ENCODE measurements at places on chromosomes 1 and 21.

DNA sequence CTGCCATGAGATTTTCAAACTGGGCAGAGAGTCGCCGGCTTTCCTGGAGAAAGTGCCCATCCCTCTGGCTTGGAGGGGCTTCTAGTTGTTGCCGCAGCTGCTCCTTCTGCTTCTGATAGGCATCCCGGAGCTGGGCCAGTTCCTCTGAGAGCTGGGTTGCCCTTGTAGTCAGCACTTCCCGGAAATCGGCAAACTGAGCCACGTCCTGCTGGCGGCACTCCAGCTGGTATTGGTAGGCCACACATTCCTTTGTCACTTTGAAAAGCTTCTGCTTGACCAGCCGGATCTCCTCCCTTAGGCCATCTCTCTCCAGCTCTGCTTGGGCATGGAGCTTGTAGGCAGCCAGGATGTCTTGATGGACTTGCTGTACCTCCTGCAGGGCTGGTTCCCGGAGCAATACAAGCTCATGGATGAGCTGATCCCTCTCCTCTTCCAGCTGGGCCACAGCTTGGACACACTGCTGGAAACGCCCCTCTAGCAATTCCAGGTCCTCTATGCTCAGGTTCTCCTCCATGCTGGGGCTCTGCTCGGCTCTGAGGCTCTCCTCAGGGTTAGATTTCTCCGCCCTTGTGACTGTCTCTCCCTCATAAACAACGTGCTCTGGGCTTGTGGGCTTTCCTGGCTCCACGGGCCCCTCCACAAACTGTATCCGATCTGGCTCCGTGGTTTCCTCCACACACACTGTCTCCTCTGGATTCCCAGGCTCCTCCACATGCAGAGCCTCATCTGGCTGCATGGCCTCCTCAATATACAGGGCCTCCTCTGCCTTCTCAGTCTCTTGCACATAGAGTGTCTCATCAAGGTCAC lies 7.3 kb downstream of the SYNC start:
- no peak for DNase-seq

DNA sequence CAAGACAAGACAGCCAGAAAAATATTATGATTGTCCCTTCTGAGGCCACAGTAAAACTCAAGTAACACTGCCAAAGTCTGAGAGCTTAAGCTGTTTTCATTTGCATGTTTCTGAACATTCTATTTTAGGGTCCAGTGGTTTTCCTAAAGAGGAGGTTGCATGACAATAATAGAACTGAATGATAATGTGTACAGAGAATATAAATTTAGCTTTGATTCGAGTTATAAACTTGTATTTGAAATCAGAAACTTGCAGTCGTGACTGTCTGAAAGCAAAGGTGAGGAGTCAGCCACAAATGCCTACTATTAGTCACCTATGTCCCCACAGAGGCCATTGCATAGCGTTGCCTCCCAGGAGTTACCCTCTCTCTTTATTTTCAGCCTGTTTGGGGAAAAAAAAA lies 363.1 kb upstream of the ADGRL2 start:
- DNase-seq = no peak

DNA sequence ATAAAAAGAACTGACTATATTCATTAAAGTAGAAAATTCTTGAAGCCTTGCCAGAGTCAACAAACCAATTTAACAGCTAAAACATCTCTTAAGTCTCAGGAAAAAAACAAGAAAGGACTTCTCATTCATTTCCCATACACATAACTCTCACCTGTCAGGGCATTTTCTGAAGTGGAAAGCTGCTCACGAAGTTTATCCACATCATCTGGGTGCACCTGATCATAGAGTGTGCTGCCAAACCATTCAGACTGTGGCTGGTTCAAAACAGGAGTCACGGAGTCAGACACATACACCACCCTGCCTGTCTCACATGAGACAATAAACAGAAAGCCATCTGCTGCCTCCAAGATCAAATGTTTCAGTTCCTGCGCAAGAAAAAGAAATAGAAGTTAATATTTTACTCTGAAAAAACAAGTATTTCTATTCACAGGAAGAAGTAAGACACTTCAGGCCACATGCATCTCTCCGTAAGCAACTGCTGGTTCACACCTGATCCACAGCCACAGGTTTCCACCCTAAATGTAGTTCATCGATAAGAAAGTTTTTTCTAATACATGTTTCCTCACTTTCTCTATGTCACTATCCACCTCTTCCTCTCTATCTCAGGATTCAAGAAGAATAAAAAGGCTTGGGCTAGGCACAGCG lies 28.2 kb upstream of the CTSK start:
- DNase-seq = no peak

- no peak for DNase-seq
Observed at GRCh38 chr1:97805093-97805492, 115.7 kb downstream of the DPYD start.

DNA sequence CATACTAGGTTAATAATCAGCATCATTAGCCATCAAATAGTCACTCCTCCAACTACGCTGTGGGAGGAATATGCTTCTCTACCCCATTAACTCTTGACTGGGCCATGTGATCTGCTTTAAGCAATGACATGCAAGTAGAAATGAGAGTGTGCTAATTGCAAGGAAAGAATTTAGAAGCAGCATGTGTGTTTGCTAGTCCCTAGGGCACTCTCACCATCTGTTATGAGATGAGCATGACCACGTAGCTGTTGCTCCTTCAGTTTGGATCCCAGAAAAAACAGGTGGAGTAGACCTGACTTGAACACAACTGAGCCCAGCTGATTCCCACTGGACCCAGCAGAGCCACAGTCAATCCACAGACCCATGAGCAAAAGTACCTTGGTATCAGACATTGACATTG lies 19.7 kb upstream of the RGS7 start:
- no peak for DNase-seq

- no peak for DNase-seq
Observed at GRCh38 chr1:154179946-154180687, 11.8 kb downstream of the TPM3 start.

GRCh38 chr1:8015036-8015808 lies 10.9 kb downstream of the ERRFI1 start:
- peak; percentile 11 for DNase-seq

GRCh38 chr1:40951943-40952743 lies 27.4 kb upstream of the CTPS1 start:
- DNase-seq = peak; percentile 60

DNA sequence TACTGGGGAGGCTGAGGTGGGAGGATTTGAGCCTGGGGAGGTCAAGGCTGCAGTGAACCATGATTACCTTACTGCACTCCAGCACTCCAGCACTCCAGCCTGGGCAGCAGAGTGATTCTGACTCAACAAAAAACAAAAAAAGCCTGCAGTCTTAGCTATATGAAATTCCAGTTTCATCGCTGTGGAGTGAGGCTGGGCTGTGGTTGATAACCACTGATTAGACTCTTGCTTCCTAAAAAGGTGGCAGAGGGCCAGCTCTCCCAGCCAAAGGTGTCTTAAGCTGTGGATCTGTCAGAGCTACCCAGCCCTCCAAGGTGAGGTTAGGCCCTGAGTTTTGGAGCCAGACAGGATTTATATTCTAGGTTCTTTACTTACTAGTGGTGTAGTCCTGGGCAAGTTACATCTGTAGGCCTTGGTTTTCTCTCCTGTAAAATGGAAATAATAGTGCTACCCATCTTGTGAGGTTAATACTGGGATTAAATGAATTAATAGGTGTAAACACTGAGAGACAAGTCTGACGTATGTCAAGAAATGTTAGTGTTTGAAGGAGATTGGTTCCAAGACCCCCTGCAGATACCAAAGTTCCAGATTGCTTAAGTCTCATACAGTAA lies 35.9 kb downstream of the TMCC2 start:
- no peak for DNase-seq

DNA sequence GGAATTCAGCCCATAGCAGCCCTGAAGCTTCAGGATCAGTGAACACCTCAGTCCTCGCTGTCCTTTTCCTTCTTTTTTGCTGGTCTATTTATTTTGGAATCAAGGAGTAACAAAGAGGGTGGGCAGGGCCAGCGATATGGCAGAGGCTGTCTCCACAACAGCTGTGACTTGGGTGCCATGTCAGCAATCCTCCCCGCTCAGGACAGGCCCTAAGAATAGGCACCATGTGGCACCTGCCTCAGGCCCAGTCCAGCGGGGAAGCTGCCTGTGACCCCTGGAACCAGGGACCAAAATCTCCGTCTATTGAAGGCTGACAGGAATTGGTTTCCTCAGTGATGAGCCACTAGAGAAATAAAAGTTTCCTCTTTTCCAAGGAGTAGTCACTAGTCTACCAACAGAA lies 58.6 kb upstream of the TNR start:
- DNase-seq = no peak

DNA sequence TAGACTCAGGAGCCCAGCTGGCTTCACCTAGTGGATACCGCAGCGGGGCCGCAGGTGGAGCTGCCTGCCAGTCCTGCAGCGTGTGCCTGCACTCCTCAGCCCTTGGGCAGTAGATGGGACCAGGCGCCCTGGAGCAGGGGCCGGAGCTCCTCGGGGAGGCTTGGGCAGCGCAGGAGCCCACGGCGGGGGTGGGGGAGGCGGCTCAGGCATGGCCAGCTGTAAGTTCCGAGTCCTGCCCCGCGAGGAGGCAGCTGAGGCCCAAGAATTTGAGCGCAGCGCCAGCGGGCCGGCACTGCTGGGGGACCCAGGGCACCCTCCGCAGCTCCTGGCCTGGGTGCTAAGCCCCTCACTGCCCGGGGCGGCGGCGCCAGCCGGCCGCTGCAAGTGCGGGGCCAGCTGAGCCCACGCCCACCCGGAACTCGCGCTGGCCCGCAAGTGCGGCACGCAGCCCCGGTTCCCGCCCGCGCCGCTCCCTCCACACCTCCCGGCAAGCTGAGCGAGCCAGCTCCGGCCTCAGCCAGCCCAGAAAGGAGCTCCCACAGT lies 30.9 kb downstream of the UTP25 start:
- no peak for DNase-seq

- no peak for DNase-seq
Observed at GRCh38 chr21:41763398-41763931, 3.4 kb downstream of the RIPK4 start.

DNA sequence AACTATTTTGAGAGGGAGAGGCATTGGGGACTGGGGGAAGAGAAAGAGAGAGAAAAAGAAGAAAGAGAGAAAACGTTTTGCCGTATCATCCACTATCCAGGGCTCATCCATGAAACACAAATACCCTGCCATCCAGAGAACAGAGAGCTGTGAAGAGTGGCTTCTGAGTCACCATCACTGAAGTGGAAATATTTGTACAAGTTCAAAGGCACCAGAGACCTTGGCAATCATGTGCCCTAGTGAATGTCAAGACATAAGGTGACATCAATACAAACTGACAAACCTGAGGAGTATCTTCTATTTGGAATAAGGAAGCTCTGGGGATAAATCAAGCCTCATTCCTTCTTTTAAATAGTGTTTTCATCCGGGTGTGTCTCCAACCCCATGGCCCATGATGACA lies 197.2 kb upstream of the PROX1 start:
- no peak for DNase-seq

- DNase-seq = no peak
Observed at GRCh38 chr1:207824691-207825408, 73.0 kb downstream of the CD46 start.

DNA sequence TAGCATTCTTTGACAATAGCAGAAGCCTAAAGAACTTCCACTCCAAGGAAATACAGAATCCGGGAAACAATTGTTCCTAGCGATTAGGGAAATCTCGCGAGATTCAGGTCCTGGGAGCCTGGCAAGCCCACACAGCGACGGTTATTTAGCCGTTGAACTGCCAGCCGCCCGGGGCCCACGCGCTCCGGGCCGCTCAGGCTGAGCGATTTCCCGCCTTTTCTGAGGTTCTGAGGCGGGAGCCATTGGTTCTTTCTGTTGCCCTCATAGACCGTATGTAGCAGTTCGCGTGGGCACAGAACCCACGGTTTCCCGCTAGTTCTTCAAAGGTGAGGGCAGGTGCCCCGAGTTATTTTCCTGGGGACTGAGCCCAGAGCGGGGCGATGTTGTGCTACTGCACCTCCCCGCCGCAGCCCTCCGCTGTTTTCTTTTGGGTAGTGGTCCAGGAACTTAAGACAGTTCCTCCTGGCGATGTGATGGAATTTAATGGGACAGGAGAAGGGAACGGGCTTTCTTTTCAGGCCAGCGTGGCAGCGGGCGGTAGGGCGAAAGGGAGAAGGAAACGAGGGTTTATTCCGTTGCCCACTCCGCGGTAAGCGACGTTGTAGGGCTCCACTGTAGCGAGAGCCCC lies at the start of gene SYCP1:
Gene SYCP1, plus strand, starts transcription at position 171 of the 628 bp plus-strand sequence. CDS start 602 bp downstream, outside the sequence.
- DNase-seq = no peak

- DNase-seq = no peak
Observed at GRCh38 chr1:228373004-228373680, 33.5 kb downstream of the TRIM11 start.

DNA sequence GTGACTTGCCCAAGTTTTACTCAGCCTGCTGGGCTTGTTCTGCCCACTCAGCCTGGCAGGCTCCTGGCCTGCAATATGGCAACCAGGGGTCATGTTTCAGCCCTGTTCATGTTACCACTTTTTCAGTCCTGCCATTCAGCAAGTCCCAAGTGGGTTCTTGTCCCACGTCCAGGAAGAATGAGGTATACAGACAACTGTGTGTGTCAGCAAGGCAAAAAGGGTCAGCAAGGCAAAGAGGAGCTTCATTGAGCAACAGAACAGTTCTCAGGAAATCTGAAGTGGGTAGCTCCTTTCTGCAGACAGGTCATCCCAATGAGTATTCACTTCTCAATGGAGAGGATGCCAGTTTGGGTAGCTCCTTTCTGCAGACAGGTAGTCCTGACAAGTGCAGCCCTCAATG lies 1233.3 kb upstream of the B3GALT2 start:
- no peak for DNase-seq

- no peak for DNase-seq
Observed at GRCh38 chr1:3799976-3800685, 3.8 kb upstream of the LRRC47 start.

DNA sequence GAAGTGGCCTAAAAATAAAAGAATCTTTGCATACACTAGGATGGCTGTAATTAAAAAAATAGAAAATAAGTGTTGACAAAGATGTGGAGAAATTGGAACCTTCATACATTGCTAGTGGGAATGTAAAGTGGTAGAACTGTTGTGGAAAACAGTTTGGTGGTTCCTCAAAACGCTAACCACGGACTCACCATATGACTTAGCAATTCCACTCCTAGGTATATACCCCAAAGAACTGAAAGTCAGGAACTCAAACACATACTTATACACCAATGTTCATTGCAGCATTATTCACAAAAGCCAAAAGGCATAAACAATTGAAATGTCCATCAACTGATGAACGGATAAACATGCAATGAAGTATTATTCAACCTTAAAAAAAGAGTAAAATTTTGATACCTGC lies 10.8 kb upstream of the HMGCL start:
- no peak for DNase-seq

All from activated naive CD8-positive, alpha-beta T cell treated with anti-CD3 and anti-CD28 coated beads for 36 hours (primary cell).